ENCODE measurements at places on chromosomes 2 and 18.

- no peak for DNase-seq
Measured at GRCh38 chr2:98027538-98027937, 31.8 kb upstream of the TMEM131 start.

DNA sequence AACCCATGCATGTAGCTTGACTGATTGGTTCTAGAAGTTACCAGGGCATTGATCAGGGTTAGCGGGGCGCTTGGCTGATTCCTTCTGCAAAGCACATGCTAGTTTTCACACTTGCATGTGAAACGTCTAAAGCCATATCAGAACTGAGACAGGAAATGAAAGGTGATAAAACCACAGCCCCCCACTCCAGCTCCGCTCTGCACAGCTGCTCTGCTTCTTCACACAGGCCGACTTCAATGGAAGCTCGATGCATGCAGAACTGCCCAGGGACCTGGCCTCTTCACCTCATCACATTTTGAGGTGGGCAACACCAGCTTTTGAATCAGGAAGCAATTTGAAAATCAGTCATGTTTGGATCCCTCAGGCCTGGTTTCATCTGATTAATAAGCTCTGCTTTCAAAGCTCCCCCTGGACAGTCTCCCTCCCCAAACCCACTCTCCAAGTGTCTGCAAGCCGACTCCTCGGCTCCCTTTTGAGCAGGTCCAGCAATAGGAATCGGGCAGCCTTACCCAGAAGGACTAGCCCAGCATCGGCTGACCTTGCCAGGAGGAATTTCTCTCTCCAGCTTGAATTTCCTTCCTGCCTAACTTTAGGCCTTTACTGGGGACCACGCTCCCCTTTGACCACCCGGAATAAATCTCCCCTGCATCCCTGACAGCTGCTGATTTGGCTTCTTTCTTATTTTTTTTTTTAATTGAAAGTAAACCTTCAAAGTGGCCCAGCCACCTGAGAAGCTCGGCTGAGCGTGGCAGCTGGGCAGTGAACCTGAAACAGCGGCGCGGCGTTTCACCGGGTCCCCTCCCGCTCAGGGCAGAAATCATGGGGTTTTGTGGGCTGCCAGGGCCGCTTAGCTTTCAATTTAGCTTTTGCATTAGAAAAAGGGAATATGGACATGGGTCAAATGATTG is 31.7 kb downstream of the HRH4 start:
- peak; percentile 13 for DNase-seq

DNA sequence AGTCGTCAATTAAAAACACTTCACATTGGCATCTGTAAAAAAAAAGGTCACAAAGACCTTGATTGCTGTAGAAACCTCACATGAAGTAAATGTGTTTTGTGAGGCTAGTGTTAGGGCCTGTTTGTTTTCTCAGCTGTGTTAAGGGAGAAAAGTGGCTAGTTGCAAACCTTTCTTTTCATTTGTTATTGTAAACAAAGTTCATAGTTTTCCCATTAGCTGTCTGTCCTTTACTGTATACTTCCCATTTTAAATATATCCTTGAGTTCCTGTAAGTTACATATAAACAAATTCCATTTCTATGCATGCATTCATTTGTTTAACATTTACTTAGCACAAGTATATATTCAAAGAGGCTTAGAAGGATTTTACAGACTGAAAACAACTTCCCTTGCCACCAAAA is 1250.2 kb downstream of the LRP1B start:
- DNase-seq, result no peak

GRCh38 chr2:195659982-195660890 is 3.2 kb downstream of the SLC39A10 start:
- DNase-seq, result peak; percentile 81
